ENCODE measurements at places on chromosomes 16 and 17.

DNA sequence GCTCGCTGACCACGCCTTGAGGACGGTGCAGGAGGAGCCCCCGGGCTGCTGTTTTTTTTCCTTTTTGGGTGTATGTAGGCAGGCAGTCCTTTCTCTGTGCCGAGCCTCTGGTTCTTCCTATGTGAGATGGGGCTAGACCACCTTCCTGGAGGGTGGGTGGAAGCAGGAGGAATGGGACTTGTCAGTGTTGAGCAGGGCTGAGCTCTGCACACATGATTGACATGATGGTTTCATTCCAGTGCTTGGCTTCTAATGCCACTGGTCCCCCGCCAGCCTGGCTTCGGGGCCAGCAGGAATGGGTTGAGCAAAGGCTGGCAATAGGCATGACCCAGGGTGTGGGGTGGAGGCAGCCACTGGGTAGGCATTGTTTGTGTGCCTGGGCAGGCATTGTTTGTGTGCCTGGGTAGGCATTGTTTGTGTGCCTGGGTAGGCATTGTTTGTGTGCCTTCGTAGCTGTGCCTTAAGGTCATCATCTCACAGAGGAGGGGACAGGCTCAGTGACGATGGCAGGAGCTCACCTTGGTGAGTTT, 14.2 kb upstream of the ADCY7 start:
- DNase-seq: no peak

GRCh38 chr16:75578212-75578611, 12.0 kb downstream of the GABARAPL2 start:
- no peak for DNase-seq

- DNase-seq: no peak
Measured at GRCh38 chr16:72833969-72834368, 214.0 kb downstream of the ZFHX3 start.

DNA sequence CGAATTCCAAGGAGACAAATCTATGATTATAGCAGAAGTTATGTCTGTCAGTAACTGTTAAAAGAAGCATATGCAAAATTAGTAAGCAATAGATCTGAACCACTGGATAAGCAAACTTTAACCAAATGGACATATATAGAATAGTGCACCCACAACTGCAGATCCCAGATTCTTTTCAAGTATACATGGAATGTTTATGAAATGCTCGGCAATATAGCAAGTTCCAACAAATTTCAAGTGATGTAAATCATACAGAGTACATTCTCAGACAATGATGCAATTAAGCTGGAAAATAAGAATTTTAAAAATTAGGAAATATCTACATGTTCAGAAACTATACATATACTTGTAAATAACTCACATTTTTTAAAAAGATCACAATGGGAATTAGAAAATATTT, 8.4 kb upstream of the HELZ start:
- no peak for DNase-seq

GRCh38 chr17:28948873-28949184, 2.5 kb downstream of the PHF12 start:
- no peak for DNase-seq

- no peak for DNase-seq
Measured at GRCh38 chr16:89482817-89483205, 7.5 kb downstream of the ANKRD11 start.

DNA sequence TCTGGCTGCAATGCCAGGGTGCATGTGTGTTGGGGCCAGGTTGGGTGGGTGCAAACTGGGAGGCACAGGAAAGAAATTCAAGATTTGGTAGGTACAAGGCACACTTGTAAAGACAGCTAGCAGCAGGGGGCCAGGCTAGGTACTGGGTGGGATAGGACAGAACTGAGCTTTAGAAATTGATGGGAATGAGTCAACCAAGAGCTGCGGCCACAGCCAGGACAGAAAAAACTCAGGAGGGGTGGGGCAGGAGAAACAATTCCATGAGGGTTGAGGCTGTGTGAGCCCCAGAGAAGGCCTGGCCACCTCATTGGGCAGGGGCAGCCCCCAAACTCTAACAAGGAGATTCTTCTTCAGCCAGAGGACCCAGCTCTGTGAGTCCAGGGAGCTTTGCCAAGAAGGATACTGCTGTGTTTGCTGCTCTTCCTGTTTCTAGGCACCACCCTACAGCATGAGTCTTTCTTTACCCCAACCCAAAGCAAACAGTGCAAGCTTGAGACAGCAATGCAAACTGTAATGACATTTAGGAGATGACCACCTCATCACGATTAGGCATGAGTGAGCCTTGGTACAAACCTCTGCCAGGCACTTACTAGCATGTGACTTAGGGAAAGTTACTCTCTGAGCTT, 21.3 kb upstream of the CCDC182 start:
- no peak for DNase-seq

- no peak for DNase-seq
Measured at GRCh38 chr17:75650874-75651273, 16.1 kb downstream of the RECQL5 start.

DNA sequence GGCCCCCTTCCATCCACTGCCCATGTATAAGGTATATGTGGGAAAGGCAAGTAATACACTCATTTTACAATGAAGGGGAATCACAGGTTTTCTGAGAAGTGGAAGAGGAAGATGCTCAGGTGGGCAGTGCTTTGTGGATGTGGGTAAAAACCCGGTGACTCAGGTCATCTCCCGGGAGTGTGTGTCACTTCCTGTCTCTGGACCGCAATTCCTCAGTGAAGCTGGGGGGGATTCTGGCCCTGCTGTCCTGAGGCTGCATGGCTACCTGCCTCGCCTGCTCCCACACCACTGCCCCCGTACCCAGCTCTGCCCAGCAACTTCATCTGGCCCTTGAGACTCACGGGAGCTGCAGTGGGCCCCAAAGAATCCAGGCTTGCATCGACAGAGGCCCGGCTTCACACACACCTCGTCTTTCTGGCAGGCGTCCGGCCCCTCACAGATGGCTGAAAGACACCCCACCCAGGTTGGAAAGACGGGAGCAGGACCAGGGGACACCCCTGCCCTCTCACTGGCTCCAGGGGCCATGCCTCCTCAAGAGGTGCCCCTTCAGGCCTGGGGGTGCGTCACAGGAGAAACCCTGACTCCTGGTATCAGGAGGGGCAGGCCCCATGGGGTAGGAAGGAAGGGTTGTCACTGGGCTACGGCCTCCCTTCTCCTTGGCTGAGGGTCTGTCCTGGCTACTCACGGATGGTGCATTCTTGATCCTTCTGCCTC, 882 bp downstream of the SCARF1 start:
- DNase-seq: no peak

DNA sequence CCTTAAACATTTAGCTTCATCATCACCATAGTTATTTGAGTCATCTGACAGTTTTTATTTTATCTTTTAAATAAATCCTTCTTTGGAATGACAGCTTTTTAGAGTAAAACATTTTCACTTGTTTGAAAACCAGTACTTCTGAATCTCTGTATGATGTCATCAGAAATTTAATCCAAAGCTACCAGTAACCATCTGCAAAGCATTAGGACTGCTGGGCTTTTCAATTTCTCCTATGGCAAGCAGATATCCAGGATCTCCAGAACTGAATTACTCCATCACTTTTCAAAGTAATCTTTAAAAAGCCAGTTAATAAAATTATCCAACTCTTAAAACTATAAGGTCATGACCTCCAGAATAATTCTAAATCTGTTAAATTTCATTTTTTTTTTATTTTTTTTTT, 51.5 kb downstream of the CHCT1 start:
- no peak for DNase-seq

- no peak for DNase-seq
Measured at GRCh38 chr17:42669977-42670788, 6.6 kb downstream of the PLEKHH3 start.

GRCh38 chr17:45287526-45288500, 25.9 kb upstream of the SPATA32 start:
- DNase-seq: no peak

DNA sequence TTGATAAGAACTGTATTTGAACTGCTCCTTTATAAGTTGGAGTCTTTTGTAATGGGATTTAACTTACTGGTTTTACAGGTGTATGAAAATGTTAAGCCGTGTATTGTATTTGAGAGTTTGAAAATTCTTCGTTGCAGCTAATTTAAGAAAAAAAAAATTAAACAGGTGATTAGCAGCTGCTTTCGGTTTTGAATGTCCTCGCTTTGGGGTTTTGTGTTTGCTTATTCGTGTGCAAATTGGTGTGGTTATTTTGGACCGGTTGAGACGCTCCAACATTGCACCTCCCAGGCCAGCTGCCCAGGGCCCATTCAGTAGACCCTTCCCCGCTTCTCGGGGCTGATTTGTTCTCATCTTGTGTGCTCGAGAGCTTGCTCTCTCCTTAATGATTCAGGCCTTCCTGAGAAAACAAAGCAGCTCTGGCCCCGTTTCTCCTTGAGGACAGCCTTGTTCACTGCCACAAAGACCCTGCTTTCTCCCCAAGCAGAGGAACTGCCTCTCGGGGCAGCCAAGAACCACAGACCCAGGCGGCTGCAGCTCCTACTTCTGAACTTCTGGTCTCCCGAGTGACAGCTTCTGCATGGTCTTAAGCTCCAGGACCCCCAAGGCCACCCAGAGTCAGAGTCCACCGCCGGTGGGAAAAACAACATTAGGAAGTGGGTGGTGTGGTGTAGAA, 100.5 kb downstream of the MSI2 start:
- no peak for DNase-seq

- DNase-seq: no peak
Measured at GRCh38 chr17:39191750-39192510, 5.5 kb downstream of the CACNB1 start.

GRCh38 chr16:67283826-67284555, 4.7 kb downstream of the PLEKHG4 start:
- no peak for DNase-seq

- DNase-seq: no peak
Measured at GRCh38 chr16:86726340-86726739, 148.0 kb downstream of the FOXL1 start.

DNA sequence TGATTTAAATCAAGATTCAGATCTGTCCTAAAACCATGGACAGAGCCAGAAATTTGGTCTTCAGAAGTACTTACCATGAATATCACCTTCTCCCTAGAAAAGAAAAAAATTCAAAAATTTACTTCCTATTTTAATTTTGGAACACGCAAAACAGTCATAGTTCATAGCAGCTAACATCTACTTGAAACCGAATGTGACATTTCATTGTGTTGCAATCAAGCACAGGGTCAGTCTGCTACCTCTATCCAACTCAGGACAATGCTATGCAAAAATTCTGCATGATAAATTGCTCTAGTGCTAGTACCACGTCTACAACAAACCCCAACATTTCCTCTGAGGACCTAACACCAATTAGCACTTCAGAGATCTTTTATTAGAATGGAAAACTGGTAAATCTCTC, 7.7 kb downstream of the JPT1 start:
- no peak for DNase-seq

DNA sequence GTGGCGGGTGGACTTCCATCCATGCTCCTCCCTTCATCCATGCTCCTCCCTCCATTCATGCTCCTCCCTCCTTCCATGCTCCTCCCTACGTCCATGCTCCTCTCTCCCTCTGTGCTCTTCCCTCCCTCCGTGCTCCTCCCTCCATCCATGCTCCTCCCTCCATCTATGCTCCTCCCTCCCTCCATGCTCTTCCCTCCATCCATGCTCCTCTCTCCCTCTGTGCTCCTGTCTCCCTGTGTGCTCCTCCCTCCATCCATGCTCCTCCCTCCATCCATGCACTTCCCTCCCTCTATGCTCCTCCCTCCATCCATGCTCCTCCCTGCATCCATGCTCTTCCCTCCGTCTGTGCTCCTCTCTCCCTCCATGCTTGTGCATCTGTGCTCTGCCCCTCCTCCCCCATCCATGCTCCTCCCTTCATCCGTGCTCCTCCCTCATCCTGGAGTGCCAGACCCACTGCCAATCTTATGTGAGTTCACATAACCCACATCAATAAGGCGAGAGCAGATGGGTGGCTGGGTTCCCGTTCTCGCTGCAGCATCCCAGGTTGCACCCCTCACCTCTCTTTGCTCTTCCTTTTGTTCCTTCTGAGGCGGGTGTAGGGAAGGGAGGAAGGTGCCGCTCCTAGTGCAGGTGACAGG, 22.8 kb downstream of the KSR1 start:
- DNase-seq: no peak

DNA sequence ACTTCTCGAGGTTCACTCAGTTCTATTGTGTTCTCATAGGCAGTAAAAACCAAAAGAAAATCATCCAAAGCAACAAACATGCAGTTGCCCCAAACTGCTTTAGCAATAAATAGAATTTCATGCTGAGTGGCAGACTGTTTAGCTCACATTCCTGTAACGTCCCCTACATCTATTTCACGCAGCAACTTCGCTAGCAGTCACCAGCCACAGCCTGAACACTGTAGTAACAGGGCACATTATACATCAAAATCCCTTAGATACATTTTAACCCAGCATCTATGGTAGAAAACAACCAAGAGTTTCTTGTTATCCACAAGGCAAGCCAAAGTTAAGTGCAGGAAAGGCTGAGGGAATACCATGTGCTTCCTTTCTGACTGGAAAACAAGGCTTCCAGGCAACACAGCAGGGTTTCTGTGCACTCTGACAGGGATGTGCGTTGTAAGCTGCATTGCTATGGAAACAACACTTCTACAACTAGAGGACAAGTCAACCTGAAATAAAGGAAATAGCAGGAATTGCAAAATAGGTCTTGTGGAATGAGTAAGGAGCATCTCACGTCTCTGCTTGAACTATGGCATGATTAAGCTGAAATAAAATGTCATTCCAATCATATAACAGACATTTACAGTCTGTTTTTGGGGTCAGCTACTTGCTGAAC, 55.4 kb downstream of the CFDP1 start:
- DNase-seq: peak; percentile 97

- no peak for DNase-seq
Measured at GRCh38 chr16:68084504-68085258, 489 bp upstream of the NFATC3 start.

DNA sequence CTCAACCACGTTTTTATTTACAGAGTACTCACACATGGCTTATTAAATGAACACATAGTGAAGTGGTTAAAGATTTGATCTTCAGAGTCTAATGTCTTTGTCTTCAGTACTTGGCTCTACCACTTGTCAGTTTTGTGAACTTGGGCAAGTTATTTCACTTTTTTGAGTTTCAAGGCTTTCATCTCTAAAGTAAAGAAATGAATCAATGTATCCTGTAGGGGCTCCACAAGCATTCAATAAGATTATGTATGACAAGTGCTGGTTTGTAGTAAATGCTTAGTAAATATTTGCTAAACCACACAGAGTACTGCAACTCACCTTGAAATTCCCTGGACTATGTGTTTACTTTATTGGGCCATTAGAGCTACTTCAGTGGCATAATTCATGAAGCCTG, 446.0 kb upstream of the GOT2 start:
- no peak for DNase-seq

- peak; percentile 86 for DNase-seq
Measured at GRCh38 chr17:79728169-79728907, 2.4 kb upstream of the ENPP7 start.

DNA sequence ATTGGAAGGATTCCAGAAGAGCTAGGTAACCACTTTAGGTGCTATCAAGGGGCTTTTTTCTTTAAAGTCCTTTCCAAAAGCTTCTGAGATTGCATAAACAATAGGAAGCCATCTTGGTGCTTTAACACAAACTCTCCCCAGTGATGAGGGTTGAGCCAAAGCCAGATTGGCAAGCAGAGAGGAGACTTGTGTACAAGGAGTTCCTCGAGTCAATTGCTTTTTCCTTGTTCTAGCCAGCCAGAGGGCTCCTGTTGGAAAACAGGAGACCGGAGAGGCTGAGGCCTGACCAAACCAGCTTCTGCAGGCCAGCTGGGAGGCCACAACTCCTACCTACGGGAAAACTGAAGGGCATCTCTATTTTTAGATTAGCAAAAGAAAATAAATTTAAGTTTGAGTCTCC, 46.5 kb downstream of the MAPT start:
- DNase-seq: no peak

GRCh38 chr16:84467256-84467655, 37.2 kb downstream of the MEAK7 start:
- no peak for DNase-seq
